Mononuclear cell (primary cell): ENCODE measurements at places on chromosomes 4 and X. TPM values are rescaled to one million over a fixed set of nuclear protein-coding genes. Genes with fewer than 3 reads are reported as not detected.

TACR3 gene
- not detected for total RNA-seq

CSN3 gene
- total RNA-seq: not detected

RAB39B gene
- total RNA-seq: 3.7 TPM

TAB3 gene
- 27.1 TPM for total RNA-seq

CSN1S1 gene
- not detected for total RNA-seq

HHIP gene
- total RNA-seq: not detected

MYL5 gene
- total RNA-seq: 9.3 TPM

PAGE5 gene
- total RNA-seq: 1.5 TPM

PHOX2B gene
- 0.10 TPM for total RNA-seq

EFHC2 gene
- 6.1 TPM for total RNA-seq

SUV39H1 gene
- total RNA-seq: 7.0 TPM

MAGEA11 gene
- not detected for total RNA-seq

TEC gene
- 7.2 TPM for total RNA-seq

KLHL8 gene
- 14.1 TPM for total RNA-seq

LNX1 gene
- not detected for total RNA-seq

SLC9B2 gene
- total RNA-seq: 20.4 TPM

SUPT20HL1 gene
- total RNA-seq: not detected

SHOX gene
- not detected for total RNA-seq

CT83 gene
- total RNA-seq: not detected

BMX gene
- 0.10 TPM for total RNA-seq

STATH gene
- not detected for total RNA-seq

CRMP1 gene
- not detected for total RNA-seq

TKTL2 gene
- total RNA-seq: 0.42 TPM

IL2RG gene
- total RNA-seq: 117 TPM

TCEAL6 gene
- total RNA-seq: not detected

STIM2 gene
- 71.5 TPM for total RNA-seq

PDGFC gene
- 6.9 TPM for total RNA-seq

GAGE12F gene
- total RNA-seq: not detected

MAGEB6 gene
- total RNA-seq: not detected

CXCL11 gene
- 0.10 TPM for total RNA-seq

PPEF2 gene
- 0.63 TPM for total RNA-seq

CTAG1A gene
- not detected for total RNA-seq
